ENCODE measurements at places on chromosomes 12 and 14.

GRCh38 chr14:73696466-73697400 lies 17.5 kb downstream of the PNMA1 start:
- no peak for DNase-seq

- no peak for DNase-seq
Measured at GRCh38 chr14:54348923-54349620, 47.7 kb upstream of the CDKN3 start.

DNA sequence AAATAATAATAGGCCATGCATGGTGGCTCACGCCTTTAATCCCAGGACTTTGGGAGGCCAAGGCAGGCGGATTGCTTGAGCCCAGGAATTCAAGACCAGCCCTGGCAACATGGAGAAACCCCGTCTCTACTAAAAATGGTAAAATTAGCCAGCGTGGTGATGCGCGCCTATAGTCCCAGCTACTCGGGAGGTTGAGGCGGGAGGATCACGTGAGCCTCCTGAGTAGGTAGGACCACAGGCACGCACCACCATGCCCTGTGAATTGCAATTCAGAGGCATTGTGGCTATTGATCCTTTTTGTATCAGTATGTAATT lies 2.3 kb downstream of the ARHGDIB start:
- no peak for DNase-seq

DNA sequence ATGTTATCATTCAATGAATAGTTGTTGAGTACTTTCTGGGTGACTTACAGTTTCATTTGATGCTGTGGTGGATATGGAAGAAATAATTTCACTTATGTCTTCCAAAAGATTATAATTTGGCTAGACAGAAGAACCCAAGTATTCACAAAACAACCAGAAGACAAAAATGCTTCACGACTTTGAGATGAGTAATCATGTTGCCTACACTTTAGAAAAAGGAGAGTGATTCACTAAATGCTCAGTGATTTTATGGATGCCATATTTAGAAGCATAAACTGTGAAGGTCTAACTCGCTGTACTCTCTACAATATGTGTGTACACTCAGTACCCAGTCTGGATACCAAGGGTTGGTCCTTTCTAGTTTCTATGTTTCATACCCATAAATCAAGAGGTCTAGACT lies 101.3 kb upstream of the E2F7 start:
- DNase-seq, result no peak

DNA sequence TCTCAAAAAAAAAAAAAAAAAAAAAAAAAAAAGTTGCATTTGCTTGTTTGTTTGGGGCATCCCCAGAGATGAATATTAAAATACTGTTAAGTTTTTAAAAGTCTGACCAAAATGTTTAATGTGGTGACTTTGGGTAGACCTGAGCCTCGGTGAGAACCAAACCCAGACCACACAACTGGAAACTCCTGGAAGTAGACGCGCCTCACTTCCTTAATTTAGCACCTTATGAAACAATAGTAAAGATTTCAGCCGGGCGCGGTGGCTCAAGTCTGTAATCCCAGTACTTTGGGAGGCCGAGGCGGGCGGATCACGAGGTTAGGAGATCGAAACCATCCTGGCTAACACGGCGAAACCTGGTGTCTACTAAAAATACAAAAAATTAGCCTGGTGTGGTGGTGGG lies 9.3 kb downstream of the NFKBIA start:
- DNase-seq, result no peak

GRCh38 chr14:90570461-90570860 lies 173.6 kb downstream of the CALM1 start:
- no peak for DNase-seq

DNA sequence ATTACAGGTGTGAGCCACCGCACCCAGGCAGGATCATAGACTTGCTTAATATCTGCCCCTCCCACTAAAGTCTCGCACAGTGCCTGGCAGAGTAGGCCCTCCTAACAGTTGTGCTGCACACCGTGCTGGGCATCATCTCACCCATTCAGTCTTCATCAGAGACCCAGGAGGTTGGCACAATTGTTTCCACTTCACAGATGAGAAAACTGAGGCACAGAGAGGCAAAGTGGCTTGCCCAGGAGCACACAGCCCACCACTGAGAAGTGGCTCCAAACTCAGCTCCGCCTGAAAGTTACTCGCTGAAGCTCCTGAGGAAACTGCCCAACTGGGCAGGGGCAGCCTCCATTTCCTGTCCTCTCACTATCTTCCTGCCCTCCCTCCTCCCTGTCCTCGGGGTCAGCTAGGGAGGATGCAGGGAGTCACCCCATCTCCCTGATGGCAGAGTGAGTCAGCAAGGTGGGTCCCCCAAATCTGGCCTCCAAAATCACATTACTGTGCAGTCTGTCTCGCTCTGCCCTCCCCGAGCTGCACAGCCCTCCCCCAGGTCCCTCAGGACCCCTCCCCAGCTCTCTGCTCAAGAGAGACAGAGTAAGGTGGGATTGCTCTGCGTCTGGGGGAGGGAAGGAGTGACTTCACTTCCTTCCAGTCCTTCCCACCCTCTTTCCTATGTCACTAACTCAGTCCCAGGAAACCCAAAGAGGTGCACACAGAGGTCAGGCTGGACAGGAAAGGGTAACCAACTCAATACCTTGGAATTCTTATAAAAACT lies 5.7 kb downstream of the SLC8B1 start:
- DNase-seq, result no peak

DNA sequence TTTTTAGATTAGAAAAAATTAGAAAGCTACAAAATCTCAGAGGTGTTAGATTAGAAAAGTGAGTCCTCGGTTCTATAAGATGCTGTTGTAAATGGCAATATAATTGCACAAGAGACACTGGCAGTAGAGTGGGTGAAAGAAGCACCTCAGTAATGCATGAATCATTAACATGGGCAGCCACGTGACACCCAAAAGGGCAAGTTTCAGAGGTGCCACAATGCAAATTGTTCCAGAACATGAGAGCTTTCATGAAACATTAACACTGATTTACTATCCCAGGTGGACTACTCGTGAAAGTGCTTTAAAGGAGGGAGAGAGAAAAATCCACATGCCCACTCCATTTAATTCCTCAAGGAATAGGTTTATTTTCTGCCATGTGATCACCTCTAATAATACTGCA lies 108.4 kb downstream of the PTPRR start:
- no peak for DNase-seq

DNA sequence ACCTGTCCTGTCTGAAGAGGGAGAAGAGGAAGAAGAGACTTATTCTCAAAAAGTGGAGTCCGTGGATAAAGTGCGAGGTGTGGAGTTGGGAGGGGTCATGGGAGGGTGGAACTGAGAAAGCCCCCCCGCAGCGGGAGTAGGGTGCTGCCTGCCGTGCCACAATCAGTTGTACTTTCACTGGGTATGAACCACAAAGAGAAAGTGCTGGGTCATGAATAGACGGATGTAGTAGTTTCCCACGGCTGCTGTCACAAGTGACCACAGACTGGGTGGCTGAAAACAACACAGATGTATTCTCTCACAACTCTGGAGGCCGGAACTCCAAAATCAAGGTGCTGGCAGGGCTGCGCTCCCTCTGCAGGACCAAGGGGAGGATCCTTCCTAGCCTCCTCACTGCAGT lies 5.5 kb downstream of the DNAH10 start:
- DNase-seq, result no peak

DNA sequence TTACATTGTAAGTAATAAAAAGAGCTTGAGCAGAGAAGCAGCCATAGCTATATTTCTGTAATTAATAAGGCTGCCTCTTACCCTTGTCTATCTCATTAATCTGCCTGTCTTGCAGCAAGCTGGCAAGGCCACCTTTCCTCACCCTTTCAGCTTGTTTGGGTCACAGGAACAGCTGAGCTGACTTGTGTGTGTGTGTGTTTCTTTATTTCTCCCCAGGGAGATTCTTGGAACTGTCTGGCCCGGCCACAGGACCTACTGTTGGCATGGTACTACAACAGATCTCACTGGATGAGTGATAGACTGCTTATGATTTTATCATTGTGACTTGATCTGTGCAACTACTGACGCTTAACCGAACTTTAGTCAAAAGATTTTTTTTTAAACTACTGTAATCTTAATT lies 213.7 kb downstream of the SLC2A13 start:
- no peak for DNase-seq

- DNase-seq, result no peak
Measured at GRCh38 chr14:60204843-60205774, 39.9 kb upstream of the DHRS7 start.

GRCh38 chr12:26058308-26058707 lies 66.5 kb downstream of the BHLHE41 start:
- DNase-seq, result no peak

DNA sequence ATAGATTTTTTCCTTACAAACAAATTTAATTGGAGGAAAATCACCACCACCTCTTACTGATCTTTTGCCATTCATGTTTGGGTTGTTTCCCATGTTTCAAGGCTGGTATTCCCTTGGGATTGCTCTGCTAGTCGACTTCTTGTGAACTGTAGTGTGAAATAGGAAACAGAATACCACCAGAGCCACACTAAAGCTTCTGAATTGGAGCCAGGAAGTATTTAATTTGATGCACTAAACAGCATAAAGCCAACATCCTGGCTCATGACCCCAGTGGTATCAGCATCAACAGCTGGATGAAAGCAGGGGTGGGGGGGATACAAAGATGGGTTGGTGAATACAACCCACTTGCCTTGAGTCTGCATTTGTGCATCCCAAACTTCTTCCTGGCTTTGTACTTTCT lies 127.5 kb downstream of the TBC1D30 start:
- no peak for DNase-seq

GRCh38 chr12:13179211-13180074 lies 17.1 kb upstream of the EMP1 start:
- peak; percentile 38 for DNase-seq

DNA sequence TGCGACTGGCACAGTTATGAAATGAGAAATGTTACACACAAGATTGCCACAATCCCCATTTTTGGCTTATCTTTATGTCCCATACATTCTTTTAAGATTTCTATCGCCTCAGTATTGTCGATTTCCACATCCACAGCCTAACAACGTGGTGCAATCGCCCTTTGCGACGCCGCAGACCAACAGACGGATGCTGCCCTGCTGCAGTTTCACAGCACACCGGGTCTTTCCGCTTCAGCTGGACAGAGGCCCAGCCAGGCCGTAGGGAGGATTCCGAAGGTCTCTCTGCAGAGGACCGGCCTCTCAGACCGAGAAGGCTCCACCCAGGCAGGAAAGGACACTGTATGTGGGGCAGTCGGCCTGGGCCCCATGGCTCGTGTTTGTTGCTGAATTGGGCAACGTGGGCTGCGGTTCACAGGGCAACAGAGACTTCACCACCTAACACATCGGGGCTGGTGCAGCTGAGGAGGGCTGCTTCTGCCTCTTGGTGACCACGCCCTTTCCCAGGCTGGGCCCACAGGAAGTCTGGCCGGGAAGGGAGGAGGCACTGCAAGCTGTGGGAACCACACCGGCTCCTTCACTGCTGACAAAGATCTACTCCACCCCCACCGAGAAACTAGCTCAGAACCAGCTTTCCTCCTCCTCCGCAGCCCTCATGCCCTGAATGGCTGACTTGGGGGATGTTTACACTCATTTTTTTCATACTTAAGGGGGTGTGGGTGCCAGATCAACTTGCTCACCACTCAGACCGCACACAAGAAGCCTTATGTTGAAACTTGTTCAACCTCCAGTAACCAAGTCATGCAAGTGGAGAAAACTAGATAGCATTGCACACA lies 32.9 kb upstream of the MDM1 start:
- peak; percentile 82 for DNase-seq

- DNase-seq, result no peak
Measured at GRCh38 chr14:104979758-104980610, 1.8 kb upstream of the AHNAK2 start.

GRCh38 chr14:72812292-72812851 lies 81.5 kb downstream of the DPF3 start:
- no peak for DNase-seq

- DNase-seq, result no peak
Measured at GRCh38 chr14:92460916-92461579, 52.5 kb upstream of the RIN3 start.

DNA sequence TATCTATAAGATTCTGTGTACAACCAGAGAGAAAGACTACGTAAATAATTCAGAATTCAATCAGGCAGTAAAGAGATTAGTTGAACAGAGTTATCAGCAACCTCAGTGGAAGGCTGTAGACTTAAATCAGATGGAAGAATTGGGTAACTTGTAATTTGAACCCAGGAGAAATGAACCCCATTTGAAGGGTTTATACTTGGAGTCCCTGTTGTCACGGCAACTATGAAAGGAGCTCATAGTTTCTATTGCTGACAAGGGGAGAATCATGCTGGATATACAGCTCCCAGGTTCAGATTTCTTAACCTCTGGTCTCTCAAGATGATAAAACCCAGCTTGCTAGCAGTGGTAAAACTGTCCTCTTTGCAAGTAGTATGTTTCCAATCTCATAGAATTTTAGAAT lies 54.4 kb upstream of the BMP4 start:
- DNase-seq, result no peak

GRCh38 chr14:81464253-81465002 lies 64.3 kb upstream of the STON2 start:
- DNase-seq, result peak; percentile 64

GRCh38 chr12:30679241-30679640 lies 16.4 kb downstream of the IPO8 start:
- DNase-seq, result no peak

- DNase-seq, result no peak
Measured at GRCh38 chr12:11015775-11016430, 6.5 kb downstream of the TAS2R19 start.

DNA sequence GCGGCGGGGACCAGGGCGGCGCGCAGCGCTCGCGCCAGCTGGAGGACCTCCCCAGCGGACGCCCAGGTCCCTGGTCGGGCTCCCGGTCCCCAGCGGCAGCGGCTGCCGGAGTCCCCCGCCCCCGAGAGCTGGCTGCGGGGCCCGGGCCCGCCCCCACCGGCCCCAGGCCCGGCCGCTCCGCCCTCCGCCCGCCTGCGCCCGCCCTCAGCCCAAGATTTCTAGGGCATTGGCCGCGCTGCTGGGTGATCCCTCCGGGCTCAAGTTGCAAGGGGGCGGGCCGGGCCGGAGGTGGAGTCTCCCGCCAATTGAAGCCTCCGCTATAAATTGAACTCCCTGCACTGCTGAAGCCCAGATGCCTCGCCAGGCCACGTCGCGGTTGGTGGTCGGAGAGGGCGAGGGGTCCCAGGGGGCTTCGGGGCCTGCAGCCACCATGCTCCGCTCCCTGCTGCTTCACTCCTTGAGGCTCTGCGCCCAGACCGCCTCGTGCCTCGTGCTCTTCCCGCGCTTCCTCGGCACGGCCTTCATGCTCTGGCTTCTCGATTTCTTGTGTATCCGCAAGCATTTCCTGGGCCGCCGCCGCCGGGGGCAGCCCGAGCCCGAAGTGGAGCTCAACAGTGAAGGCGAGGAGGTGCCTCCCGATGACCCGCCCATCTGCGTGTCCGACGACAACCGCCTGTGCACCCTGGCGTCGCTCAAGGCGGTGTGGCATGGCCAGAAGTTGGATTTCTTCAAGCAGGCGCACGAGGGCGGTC lies at the start of gene DIO3:
DIO3 (plus strand) TSS at position 351 of the 752 bp plus-strand sequence.
- DNase-seq, result no peak

GRCh38 chr12:65501093-65501621 lies 222.7 kb downstream of the MSRB3 start:
- DNase-seq, result no peak

DNA sequence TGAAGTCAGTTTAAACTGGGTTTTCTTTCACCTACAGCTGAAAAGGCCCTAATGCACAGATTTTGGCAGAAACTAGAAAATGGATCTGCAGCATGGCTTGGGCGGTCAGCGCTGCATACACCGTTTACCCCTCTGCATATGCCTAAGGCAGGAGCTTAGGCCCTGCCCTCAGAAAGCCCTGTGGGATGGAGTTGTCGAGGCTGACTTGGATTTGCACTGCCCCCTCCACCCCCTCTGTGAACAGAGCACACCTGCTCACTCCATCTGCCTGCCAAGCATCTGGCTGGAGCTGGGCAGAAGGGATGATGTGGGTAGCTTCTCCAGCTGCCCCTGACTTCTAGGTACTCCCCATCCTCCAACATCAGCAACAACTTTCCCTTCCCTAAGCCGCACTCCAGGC lies 41.9 kb downstream of the TTC7B start:
- DNase-seq, result no peak

Measured in central memory CD4-positive, alpha-beta T cell (primary cell).